ENCODE measurements at places on chromosomes 3 and 15. TPM values are rescaled to one million over a fixed set of nuclear protein-coding genes. Genes with fewer than 3 reads are reported as not detected.

DNA sequence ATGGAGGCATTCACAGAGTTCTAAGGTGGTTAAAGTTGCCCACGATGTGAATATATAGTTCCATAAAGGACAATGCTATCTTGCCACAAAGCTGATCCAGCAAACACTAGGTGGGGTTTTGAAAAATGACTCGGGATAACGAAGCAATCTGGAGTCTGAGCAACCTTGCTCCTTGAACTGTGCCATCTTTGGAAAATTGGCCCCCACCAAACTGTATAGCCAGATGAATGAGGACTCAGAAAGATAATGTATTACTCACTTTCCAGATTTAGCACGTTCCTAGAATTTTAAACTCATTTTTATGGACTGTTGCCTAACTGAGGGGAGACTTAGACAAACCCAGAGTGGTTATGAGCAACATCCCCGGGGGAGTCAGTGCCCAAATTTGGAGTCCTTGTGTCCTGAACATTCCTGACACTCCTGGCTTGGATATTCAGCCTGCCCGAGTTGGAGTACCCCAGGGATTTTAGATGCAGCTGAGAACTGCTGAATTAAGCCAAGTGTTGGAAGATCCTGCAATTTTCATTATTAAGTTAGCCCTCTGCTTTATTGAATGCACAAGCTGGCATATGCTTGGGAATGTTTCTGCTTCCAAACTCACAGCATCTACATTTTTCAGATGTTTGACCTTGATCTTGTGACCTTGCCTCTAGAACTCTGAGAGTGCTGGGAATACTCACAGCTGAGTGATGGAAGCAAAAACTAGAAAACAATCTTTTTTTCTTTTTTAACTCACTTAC is 8.8 kb upstream of the MAGI1 start:
- no peak overlapping the region for H3K4me3 ChIP-seq
- no peaks in the 10 kb centered on the region for H3K4me1 ChIP-seq
- DNase-seq = no peak
- peaks cover 5% of the 10 kb centered on the region for H3K27me3 ChIP-seq
- H3K27ac ChIP-seq = no peak overlapping the region

Gene SLC9C1
- total RNA-seq = not detected

Gene LRRK1
- 0.73 TPM for total RNA-seq

Gene FETUB
- total RNA-seq = not detected

Data from activated CD4-positive, alpha-beta T cell treated with anti-CD3 and anti-CD28 coated beads for 36 hours (primary cell).